Ovary (tissue), 10 donors: ENCODE measurements at places on chromosomes 13 and 19. TPM values are rescaled to one million over a fixed set of nuclear protein-coding genes. Genes with fewer than 3 reads are reported as not detected.

DNA sequence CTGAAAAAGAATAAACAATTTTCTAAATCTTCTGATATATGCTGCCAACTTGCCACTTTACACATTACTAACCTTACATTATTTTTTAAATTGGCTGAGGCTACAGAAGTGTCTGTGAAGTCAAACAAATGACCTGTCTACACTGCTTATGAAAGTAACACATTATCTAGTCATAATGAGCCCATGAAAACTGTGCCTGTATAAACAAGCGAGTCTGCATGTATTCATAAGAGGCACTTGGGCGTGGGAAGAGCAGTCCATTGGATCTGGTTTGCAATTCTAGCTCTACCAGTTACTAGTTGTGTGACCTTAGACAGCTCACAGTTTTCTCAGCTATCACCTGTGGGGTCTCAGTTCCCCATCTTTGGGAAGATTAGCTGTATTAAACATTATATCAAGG lies 3.1 kb downstream of the VPS36 start:
- peaks cover 9% of the 10 kb centered on the region for H3K4me1 ChIP-seq
- H3K4me3 ChIP-seq, result no peak overlapping the region
- H3K27ac ChIP-seq, result no peak overlapping the region
- no peaks in the 10 kb centered on the region for H3K27me3 ChIP-seq
- H3K36me3 ChIP-seq, result no peaks in the 10 kb centered on the region

GRCh38 chr13:48727241-48728011 lies 73.7 kb downstream of the CYSLTR2 start:
- H3K36me3 ChIP-seq, result no peaks in the 10 kb centered on the region
- peak; percentile 68 for DNase-seq
- no peak overlapping the region for H3K27ac ChIP-seq
- H3K27me3 ChIP-seq, result no peaks in the 10 kb centered on the region
- no peak overlapping the region for H3K4me3 ChIP-seq

DNA sequence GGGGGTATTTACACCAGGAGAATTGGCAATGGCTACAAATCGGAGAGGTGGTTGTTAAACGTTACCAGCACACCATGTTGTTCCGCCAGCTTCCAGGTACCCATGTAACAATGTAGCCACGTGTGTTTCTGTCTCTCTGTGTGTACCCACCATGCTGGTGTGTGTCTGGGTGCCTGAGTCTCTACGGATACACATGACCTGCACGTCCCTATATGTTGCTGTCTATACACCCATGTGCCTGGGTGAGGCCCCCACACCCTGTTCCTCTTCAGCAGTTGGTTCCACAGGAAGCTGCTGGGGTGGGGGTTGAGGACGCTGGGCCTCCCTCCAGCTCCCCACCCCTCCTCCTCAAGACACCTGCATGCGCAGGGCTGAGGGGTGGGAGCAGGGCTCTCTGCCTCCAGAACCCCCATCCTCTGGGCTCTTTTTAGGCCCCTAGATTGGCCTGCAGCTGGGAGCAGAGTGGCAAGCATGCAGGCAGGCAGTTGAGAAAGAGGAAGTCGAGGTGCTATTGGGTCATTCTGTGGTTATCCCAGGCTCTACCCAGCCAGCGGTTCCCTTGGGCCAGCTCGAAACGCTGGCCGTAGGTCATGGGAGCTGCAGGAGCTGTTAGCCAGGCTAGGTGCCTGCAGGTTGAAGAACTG lies at the start of gene ARHGEF18:
ARHGEF18 (plus strand) TSS at position 351 of the 644 bp plus-strand sequence. CDS start 13,954 bp downstream, outside the sequence.
- no peaks in the 10 kb centered on the region for H3K4me1 ChIP-seq
- H3K27me3 ChIP-seq, result no peaks in the 10 kb centered on the region
- no peak for DNase-seq

DNA sequence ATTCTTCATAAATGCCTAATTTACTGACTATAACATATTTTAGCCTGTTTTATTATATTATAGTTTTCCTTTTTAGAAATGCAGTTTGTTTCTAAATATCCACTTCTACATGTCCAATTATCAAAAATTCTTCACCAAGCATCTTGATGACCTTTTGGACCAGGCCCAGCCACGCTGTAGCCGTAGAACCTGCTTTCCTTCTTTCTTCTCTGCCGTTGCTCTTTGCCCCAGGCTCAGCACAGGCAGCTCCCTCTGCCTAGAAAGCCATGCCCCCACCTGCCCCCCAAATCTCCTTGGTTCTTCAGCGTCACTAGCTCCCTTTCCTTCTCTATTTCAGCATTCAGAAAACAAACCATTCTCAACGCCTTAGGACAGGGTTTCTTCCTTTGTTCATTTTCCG lies 65.4 kb downstream of the ESD start:
- H3K27ac ChIP-seq, result no peak overlapping the region
- H3K27me3 ChIP-seq, result no peaks in the 10 kb centered on the region
- H3K4me3 ChIP-seq, result no peak overlapping the region
- no peaks in the 10 kb centered on the region for H3K4me1 ChIP-seq
- H3K36me3 ChIP-seq, result no peaks in the 10 kb centered on the region

DNA sequence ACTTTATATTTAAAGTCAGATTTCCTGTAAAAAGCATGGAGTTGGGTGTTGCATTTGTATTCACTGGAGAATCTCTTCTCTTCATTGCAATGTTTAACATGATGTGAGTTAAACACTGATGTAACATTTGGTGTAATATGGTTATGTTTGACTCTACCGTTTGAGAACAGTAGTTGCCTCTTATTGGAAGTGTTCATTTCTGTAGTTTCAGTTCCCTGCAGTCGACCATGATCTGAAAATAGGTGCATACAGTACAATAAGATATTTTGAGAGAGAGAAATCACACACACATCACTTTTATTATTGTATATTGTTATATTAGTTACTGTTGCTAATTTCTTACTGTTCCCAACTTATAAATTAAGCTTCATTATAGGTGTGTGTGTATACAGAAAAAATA lies 105.2 kb upstream of the SPACA7 start:
- H3K27me3 ChIP-seq, result no peaks in the 10 kb centered on the region
- H3K4me3 ChIP-seq, result no peak overlapping the region

DNA sequence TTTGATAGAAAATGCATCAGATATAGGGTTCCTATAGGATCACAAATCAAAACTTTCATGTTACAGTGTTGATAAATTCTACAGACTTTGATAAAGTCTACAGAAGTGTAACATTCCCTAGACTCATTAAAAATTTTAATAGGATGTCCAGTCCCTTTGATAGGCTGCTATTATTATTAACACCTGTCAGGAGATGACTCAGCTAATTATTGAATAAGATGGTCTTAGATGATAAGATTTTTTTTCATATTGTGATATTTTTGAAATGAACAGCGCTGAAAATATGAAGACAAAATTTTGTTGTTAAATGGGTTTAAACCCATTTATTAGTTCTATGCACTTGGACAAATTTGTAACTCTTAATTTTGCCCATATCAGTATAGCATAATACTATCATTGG lies 356.8 kb upstream of the SLITRK1 start:
- H3K27ac ChIP-seq, result no peak overlapping the region
- H3K36me3 ChIP-seq, result no peaks in the 10 kb centered on the region
- H3K4me3 ChIP-seq, result no peak overlapping the region

DNA sequence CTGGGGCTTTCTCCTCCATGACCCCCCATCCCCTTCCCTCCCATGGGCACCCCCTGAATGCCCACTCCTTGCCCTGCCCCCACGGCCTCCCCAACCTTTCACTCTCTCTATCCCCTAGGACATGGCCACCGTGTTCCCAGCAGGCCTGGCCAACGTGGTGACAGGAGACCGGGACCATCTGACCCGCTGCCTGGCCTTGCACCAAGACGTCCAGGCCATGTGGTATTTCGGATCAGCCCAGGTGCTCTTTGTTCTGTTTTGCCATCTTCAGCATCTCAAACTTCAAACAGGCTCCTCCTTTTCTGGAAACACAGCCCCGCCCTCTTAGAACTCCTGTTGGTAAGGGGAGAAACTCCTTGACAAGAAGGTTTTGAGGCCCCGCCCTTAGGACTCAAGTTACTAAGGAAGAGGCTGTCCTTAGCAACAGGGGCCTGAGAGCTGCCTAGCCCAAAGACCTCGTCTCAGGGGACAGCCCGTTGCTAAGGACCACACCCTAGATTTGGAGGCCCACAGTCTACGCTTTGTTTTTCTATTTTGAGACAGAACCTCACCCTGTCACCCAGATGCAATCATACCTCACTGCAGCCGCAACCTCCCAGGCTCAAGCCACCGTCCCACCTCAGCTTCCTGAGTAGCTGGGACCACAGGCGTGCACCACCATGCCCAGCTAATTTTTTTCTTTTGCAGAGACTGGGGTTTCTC lies 5.1 kb upstream of the FLT3LG start:
- no peaks in the 10 kb centered on the region for H3K36me3 ChIP-seq
- DNase-seq, result no peak
- H3K4me1 ChIP-seq, result peaks cover 2% of the 10 kb centered on the region
- H3K27ac ChIP-seq, result no peak overlapping the region

- H3K4me3 ChIP-seq, result no peak overlapping the region
- no peak for DNase-seq
- H3K27ac ChIP-seq, result no peak overlapping the region
- H3K36me3 ChIP-seq, result no peaks in the 10 kb centered on the region
Measured at GRCh38 chr13:74151859-74152258, 17.7 kb upstream of the KLF12 start.

DNA sequence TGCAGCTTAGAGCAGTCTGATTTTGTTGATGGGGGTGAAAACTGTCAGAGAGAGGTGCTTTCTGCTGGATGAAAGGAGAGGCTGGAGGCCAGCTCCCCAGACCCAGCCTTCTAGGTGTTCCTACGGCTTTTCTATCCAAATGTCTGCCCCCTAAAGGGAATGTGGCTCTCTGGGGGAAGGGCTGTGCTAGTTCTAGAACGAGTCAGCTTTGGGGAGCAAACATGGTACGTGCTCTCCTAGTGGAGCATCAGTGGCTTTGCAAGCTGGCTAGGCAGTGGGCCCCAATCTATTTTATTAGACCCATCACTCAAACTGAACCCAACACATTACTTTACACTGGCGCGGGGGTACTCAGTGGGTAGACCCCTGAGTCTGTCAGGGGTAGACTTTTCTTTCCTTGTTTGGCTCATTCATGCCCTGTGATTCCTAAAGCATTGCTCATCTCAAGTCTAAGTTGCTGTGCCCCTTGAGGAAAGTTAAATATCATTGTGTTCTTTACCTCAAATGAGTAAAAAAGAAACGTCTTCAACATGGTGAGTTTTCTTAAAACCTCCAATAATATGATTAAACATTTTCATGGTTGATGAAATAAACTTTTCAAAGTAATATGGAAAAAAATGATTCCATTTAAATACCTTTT lies 254.9 kb downstream of the DLEU7 start:
- H3K27me3 ChIP-seq, result no peaks in the 10 kb centered on the region
- no peak overlapping the region for H3K27ac ChIP-seq
- H3K36me3 ChIP-seq, result no peaks in the 10 kb centered on the region
- H3K4me1 ChIP-seq, result no peaks in the 10 kb centered on the region
- no peak overlapping the region for H3K4me3 ChIP-seq
- no peak for DNase-seq

DNA sequence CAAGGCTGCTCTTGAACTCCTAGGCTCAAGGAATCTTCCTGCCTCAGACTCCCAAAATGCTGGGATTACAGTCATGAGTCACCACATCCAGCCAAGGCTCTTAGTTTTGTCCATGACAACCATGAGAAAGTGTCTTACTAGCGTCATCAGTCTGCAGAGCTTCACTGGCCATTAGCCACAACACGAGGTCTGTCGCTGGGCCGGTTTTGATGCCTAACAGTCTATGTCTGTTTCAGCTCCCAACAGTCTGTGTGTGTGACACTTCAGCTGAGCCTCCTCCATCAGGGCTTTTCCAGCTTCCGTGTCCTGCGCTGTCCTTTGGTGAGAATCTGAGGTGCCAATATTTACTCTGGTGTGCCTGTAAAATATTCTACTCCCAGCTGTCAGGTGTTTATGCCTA lies 47.6 kb downstream of the CEP89 start:
- no peak overlapping the region for H3K4me3 ChIP-seq
- H3K27ac ChIP-seq, result no peak overlapping the region
- H3K27me3 ChIP-seq, result no peaks in the 10 kb centered on the region
- no peaks in the 10 kb centered on the region for H3K4me1 ChIP-seq
- DNase-seq, result no peak

DNA sequence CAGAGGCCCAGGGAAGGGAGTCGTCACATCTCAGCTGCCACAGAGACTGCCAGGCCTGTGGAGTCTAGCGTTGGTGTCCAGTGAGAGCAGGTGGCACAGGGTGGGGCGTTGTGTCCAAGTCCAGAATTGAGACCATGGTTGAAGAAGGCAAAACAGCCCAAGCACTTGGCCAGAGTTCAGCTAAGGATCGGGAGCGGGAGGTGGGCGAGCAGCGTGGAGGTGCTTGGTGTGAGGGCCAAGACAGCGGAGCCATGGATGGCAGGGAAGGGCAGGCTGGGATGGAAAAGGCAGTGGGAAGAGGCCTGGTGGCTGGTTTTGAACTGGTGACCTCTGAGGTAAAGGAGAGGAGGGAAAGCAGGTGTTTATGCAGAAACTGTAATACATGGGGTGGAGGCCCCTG lies 8.0 kb downstream of the IGFLR1 start:
- H3K36me3 ChIP-seq, result no peaks in the 10 kb centered on the region
- H3K27ac ChIP-seq, result no peak overlapping the region
- H3K4me1 ChIP-seq, result no peaks in the 10 kb centered on the region
- no peaks in the 10 kb centered on the region for H3K27me3 ChIP-seq
- DNase-seq, result no peak

- no peak overlapping the region for H3K4me3 ChIP-seq
- H3K36me3 ChIP-seq, result no peaks in the 10 kb centered on the region
- peaks cover 21% of the 10 kb centered on the region for H3K4me1 ChIP-seq
- peak overlapping the region; percentile 92 for H3K27ac ChIP-seq
- no peaks in the 10 kb centered on the region for H3K27me3 ChIP-seq
- DNase-seq, result peak; percentile 91
Measured at GRCh38 chr19:1245494-1246264, 2.7 kb upstream of the MIDN start.

DNA sequence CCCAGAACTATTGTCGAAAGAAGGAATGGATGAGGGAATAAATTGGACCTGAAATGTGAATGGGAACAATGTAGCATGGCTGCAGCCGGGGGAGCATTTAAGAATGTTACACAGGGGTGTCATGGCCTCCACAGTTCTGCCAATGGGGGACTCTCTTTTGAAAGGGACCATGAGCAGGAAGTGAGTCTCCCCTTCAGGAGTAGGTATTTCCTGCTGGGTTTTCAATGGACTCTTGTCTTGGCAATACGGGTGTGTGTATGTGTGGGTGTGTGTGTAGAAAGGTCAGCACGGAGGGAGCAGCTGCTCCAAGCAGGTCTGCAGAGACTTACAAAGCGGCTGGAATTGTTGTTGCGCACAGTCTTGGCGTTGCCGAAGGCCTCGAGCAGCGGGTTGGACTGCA lies 24.4 kb downstream of the MYO1F start:
- no peaks in the 10 kb centered on the region for H3K36me3 ChIP-seq
- no peak overlapping the region for H3K27ac ChIP-seq
- H3K4me1 ChIP-seq, result no peaks in the 10 kb centered on the region
- no peaks in the 10 kb centered on the region for H3K27me3 ChIP-seq

Gene FLT3
- 0.15 TPM for total RNA-seq

Gene NKG7
- 1.8 TPM for total RNA-seq

Gene ZNF429
- 22.8 TPM for total RNA-seq

Gene GGACT
- 1.9 TPM for total RNA-seq
